Hair follicular keratinocyte (primary cell): ENCODE measurements at places on chromosomes 7 and 10. TPM values are rescaled to one million over a fixed set of nuclear protein-coding genes. Genes with fewer than 3 reads are reported as not detected.

CYP2E1 gene
- total RNA-seq = not detected in 2 replicates

DDC gene
- not detected in 2 replicates for total RNA-seq

DYNC1I1 gene
- 0.61 and 1.0 TPM in 2 replicates for total RNA-seq

TEX47 gene
- not detected in 2 replicates for total RNA-seq

TMEM229A gene
- total RNA-seq = not detected in 2 replicates

GRM3 gene
- not detected in 2 replicates for total RNA-seq

SLF2 gene
- 6.9 and 10.1 TPM in 2 replicates for total RNA-seq

RPA3 gene
- 40.5 and 56.9 TPM in 2 replicates for total RNA-seq

GOLGA7B gene
- total RNA-seq = 0.46 and 0.47 TPM in 2 replicates
